ENCODE measurements at places on chromosomes 1 and 21.

DNA sequence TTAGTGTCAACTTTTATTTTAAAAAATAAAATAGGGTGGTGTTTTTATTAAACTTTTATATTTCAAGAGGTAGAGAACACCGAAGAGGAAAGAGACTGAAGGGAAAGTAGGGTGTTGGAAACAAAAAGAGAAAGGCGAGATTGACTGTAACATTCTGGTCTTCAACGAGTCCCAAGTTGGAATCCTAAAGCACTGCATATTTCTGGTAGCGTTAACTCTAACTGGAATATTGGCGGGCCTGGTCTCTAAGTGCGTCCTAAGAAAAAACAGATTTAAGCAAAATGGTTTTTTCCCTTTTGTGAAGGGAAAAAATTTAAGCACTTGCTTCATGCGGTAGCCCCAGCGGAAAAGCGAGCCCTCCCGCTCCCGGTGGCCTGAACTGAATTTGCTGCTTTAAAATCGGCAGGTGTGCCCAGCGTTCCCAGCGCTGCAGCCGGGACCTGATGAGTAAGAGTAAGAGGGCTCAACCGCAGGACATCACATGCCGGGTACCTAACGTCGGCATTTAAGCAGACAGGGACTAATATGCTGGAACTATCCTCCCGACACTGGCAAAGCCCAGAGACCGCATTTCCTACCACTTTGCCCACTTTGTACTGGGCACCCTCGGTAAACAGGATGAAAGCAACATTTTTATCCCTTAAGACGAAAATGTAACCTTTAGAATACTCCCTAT lies 30.5 kb upstream of the NFIA start:
- no peak for DNase-seq

- no peak for DNase-seq
Observed at GRCh38 chr1:54409156-54410142, 3.3 kb upstream of the SSBP3 start.

DNA sequence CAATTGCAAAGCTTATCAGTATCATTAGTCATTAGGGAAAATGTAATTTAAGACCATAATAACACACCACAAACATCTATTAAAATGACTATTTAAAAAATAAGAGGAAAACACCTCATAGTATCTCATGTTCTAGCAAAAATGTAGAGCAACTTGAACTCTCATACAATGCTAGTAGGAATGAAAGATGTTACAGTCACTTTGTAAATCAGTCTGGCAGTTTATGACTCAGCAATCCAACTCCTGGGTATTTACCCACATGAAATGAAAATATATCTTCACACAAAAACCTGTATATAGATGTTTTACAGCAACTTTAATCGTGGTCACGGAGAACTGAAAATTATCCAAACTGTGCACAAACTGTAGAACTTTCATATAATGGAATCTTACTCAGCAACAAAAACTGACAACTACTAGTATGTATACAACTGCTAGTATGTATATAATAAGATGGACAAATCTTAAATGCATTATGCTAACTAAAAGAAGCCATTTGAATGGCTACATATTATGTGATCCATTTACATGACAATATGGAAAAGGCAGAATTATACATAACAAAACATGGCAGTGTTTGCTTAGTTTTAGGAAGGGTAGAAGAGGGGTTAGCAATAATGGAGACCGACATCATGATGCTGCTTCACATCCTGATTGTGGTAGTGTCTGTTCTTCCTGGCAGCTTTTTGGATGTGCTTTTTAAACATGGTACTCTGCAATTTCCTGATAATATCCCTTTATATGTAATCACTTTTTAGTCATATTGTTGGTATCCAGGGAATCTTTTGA lies 267.0 kb downstream of the KCTD3 start:
- DNase-seq: no peak

- no peak for DNase-seq
Observed at GRCh38 chr1:61635557-61635956, 89.4 kb downstream of the TM2D1 start.

DNA sequence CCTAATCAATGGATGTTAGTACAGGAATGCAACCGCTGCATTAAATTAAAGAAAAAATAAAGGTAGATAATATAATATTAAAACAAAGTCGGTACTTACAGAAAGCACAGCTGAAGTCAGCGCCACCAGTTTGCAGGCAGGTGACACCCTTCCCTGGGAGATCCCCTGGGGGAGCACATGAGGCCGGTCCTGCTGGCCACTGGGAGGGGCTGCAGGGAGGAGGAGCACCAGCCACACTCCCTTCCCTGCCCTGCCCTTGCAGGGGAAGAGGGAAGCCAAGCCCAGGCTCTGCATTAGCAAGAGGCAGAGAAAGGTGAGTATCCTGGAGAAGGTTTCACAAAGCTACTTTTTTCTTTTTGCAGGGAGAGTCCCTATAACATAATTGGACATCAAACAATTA lies 507.0 kb downstream of the AJAP1 start:
- no peak for DNase-seq

DNA sequence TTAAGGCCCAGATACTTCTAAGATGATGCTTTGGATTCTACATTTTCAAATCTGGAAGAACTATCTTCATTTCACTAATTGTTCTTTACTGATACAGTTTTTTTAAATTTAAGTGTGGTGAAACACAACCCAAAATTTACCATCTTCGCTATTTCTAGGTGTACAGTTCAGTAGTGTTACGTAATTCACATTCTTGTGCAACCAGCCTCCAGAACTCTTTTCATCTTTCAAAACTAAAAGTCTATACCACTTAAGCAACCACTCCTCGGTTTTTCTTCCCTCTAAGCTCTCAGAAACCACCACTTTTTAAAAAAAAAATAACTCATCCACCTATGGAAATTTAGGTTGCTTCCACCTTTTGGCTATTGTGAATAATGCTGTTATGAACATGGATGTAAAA lies 220.7 kb downstream of the PDE4B start:
- DNase-seq: no peak

GRCh38 chr1:183178545-183178944 lies 7.5 kb upstream of the LAMC2 start:
- DNase-seq: no peak

DNA sequence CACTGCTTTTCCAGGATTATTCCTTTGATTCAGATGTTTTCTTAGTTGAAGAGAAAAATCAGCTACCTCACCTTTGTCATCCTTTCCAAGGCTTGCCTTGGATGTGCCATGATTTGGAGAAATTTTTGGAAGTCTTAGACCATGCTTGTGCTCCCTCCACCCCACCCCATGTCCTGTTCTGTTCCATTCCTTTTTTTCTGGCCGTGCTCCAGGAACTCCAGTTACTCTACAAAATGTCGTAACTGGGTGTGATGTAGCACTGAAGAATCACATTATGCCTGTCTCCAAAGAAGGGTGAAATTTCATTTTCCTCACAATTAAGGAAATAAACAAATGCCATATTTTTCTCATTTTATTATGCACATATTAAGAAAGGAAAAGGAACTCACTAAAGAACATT lies 217.8 kb upstream of the ZRANB2 start:
- DNase-seq: no peak

DNA sequence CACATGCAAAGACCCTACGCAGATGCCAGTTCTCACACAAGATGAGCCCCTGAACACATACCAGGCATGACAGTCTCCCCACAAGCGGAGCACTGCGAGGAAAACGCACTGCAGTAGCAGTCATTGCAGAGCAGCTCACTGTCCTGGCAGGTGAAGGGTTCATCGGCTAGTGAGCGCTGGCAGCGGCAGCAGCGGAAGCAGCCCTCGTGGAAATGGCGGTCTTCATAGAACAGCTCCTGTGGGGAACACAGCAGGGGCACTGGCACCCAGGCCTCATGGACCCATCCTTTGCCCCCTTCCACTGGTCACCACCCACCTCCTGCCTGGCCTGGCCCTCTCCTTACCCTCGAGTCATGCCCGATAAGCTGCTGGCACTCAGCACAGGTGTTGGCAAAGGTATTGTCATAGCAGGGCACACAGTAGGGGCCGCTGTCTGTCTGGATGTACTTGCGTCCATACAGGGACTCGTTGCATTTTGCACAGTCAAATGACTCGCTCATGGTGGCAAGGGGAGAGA lies 6.3 kb downstream of the FHL3 start:
- no peak for DNase-seq

- no peak for DNase-seq
Observed at GRCh38 chr1:206477581-206478380, 7.5 kb downstream of the IKBKE start.

GRCh38 chr1:53116933-53117600 lies 25.4 kb downstream of the SLC1A7 start:
- no peak for DNase-seq

DNA sequence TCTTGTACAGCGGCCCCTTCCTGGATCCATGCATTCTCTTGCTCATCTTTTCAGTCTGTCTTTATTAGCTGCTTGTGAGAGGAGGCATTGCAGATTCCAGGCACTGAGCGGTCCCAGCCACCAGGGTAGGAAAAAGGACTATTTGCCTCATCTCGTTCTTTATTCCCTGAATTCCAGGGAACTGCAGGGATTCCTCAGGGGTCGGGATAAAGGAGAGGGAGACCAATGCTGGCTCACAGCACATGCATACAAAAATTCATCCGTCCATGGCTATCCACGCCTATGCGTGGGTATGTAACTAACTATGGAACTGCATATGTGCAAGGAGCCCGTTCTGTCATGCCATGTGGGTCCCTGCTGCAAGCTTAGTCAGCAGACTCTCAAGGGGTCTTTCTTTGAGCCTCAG lies 879 bp upstream of the PLPPR5 start:
- DNase-seq: no peak

GRCh38 chr1:17207540-17207939 lies 2.6 kb downstream of the PADI1 start:
- DNase-seq: no peak

- DNase-seq: no peak
Observed at GRCh38 chr1:81021134-81021533, 779.6 kb upstream of the ADGRL2 start.

DNA sequence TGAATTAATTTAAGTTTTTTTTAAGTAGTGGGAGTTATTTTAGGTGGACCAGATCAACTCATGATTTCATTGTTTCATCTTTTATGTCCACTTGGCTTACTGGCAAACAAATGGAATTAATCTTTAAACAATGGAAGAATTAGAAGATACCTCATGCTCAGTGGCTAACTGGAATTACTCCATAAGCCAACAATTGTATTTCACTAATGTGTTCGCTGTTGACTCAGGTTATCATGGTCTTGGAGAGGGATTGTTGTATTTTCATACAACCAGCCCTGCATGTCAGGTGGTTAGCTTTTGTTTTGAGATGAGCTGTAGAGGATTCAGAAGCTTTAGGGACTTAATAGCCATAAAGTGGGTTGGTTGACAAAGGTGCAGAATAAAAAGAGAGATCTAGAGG lies 57.2 kb upstream of the HMCN1 start:
- DNase-seq: no peak

Measured in astrocyte of the cerebellum (primary cell).